ENCODE measurements at places on chromosomes 5 and 9. TPM values are rescaled to one million over a fixed set of nuclear protein-coding genes. Genes with fewer than 3 reads are reported as not detected.

OR1Q1 gene
- not detected for total RNA-seq

ST6GALNAC4 gene
- total RNA-seq: 44.5 TPM

TRAF1 gene
- 375 TPM for total RNA-seq

FST gene
- not detected for total RNA-seq

- no peak for DNase-seq
Observed at GRCh38 chr5:111755942-111756381, 1.0 kb downstream of the NREP start.

DNA sequence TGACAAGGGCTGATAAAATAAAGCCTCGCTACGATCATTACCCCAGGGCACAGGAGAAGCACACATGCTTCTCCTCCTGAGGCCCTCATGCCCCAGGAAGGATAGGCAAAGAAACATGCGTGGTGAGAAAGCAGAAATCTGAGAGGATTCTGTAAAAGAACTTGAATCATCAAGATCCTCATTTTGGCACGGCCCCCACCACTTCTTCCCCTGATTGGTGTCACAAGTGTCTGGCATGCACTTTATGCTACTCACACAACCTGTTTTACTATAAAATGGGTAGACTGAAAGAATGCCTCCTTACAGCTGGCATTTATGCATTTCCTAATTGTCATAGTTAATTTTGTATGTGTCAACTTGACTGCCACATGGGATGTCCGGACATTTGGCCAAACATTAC, 32.1 kb downstream of the PCA3 start:
- no peak for DNase-seq

- DNase-seq: no peak
Observed at GRCh38 chr5:84229045-84229444, 155.6 kb downstream of the EDIL3 start.

- no peak for DNase-seq
Observed at GRCh38 chr9:12862611-12863410, 88.0 kb downstream of the LURAP1L start.

DNA sequence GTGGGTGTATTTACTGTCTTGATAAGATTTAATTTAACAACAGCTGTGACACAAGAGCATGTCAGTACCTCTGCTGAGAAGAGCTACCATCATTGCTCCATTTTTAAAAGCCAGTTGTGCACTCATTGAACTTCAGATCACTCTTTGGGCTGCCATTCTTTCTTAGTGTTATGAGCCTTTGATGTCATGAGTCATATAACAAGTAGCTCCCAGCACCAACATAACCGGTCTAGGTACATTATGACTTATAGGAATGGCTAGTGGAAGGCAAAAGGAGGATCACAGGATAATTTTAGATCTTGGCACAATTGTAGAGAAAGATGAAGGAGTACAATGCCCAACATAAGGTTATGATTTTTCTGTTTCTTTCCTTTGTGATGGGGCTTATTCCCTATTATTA, 170.8 kb upstream of the FBN2 start:
- no peak for DNase-seq

- no peak for DNase-seq
Observed at GRCh38 chr5:143644727-143645126, 167.2 kb upstream of the HMHB1 start.

DNA sequence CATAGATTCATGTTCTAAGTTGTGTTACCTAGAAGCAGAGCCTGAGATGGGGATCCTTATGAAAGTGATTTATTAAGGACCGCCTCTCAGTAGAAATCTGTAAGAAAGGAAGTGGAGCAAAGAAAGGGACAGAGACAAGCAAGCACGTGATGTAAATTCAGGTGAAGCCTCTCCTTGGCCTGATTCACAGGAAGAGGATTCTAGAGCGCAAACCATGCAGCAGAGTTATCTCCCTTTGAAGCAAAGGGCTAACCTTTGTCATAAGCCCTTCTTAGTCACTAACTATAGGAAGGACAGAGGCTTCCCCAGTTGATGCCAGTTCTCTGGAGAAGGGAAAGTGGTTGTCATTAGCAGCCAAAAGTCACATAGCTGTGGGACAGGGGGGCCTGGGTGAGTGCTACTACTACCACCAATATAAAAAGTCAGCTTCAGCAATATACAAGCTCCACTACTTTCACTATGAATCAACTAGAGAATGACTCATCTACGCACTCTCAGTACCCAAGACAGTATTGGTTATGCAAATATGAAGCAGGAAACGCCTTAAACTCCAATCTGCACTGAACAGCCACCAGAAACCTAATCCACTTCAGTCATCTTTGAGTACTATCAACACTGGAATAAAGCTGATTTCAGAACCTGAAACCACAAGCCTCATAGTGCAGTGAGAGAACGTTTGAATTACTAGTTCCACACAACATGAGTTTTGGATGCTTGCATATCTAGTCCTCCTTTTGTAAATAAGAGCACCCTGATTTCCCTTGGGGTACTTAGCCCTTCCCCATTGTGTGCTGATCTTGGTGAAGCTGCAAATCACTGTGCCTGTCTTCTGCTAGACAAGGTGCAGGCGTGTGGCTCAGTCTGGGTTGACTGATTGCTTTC, 162.7 kb downstream of the ZNF608 start:
- DNase-seq: peak; percentile 62

DNA sequence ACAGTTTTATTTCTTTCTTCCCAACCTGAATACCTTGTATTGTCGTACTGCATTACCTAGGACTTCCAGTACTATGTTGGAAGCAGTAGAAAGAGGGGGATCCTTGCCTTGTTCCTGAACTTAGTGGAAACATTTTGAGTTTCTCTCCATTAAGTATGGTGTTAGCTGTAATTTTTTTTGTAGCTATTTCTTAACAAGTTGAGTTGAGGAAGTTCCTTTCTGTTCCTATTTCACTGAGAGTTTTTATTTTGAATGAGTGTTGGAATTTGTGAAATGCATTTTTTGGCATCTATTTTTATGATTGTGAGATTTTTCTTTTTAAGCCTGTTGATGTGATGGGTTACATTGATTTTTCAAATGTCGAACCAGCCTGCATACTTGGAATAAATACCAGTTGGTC, 49.0 kb downstream of the FSD1L start:
- DNase-seq: no peak

Data from natural killer cell treated with Interleukin-12 subunit alpha and Interleukin-12 subunit beta and Interleukin-15 and Interleukin-18, amount 100 ng/mL, for 72 hours (primary cell).